Activated T-helper 17 cell treated with anti-CD3 and anti-CD28 coated beads, Interleukin-2, amount 50 U/mL, for 72 hours (primary cell): ENCODE measurements at places on chromosomes 2 and 18. TPM values are rescaled to one million over a fixed set of nuclear protein-coding genes. Genes with fewer than 3 reads are reported as not detected.

Gene GCG
- not detected for total RNA-seq

Gene SULT1C4
- not detected for total RNA-seq

DNA sequence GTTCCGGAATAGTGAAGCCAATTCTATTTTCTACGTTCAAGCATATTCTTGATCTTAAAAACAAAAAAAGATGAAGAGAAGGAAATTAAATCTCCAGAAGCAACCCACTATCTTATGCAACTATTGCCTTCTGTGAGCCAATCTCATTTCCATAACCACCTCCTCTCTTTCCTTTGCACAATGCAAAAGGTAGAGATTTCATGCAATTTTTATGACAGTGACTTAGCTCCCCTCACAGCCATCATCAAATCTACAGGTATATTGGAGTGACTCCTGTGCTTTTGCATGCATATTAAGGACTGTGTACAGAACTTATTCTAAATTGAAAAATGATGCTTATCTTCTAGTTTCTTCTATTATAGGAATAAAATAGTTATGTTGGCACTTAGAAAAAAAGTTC is 191.8 kb downstream of the DCC start:
- no peaks in the 10 kb centered on the region for H3K4me1 ChIP-seq
- H3K36me3 ChIP-seq, result no peaks in the 10 kb centered on the region
- ATAC-seq, result no peak
- H3K27me3 ChIP-seq, result no peaks in the 10 kb centered on the region
- H3K4me3 ChIP-seq, result no peak overlapping the region

DNA sequence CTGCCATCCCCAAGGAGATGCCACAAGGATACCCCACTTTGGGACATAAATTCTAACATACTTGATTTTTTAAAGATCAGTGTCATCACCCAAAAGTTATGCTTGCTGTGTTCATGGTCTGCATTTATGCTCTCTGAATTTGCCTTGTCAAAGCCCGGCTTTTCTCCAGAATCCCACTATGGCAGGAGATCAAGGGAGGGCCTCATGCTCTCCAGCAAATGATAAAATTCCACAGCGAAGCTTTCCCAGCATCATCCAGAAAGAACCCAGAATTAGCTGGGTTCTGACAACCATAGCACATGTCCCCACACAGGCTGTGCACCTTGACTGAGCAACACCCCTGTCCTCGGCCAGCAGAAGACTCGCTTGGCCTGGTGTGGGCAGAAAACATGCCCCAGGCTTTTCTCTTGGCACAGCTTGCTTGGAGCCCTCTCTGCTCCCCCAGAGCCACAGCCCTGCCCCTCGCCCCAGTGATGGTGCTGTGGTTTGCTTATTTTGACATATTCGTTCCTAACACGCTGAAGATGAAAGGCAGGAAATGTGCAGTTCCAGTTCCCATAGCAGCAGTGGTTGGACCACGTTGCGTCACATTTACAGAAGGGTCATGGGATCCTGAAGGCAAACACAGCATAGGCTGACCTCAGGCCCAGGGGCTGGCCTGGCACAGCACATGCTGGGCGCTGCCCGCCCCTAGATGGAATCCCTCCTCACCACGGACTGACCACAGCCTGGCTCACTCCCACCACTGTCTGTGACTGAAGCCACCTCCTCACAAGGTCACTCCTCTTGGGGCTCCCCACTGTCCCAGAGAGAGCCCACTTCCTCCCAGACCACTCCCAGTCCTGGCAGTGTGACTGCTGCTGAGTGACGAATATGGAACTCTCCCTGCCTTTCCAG is 14.1 kb upstream of the CHRNA1 start:
- ATAC-seq, result peak; percentile 96
- H3K36me3 ChIP-seq, result no peaks in the 10 kb centered on the region
- H3K4me1 ChIP-seq, result peaks cover 28% of the 10 kb centered on the region
- H3K4me3 ChIP-seq, result peak overlapping the region; percentile 66

DNA sequence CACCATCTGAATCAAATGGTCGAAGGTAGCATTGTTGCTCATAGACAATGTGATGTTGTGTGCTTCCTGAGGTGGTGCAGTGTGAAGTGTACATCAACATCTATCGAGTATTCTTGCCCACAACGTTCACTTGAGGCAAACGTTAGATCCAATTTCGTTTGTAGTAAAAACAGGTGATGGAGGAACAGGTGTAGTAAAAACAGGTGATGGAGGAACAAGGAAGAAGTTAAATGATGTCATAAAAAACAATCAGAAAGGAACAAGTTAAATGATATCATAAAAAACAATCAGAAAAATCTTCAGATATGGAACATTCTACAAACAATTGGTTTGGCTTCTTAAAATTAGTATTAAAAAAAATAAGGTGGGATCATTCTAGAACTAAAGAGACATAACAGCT is 11.3 kb downstream of the WDR7 start:
- no peaks in the 10 kb centered on the region for H3K27me3 ChIP-seq
- no peak overlapping the region for H3K27ac ChIP-seq
- peaks cover 4% of the 10 kb centered on the region for H3K36me3 ChIP-seq
- no peak for ATAC-seq

DNA sequence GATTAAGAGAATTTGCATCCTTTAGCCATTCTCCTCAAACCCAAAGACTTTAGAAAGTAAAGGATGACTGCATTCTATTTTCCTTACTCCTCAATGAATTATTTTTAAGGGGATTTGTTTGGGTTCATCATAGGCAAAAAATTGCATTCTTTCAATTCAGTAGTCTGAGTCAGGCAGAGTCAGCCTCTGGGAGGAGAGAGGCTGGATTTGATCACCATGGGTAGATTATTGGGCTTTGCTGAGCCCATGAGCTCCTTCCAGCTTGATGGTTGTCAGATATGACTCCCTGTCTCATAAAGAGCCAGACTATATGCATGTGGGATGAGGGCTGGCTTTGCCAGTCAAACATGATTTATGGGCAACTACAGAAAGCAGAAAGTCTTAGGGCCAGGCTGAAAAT is 101.2 kb downstream of the KCNS3 start:
- no peak for ATAC-seq
- no peak overlapping the region for H3K4me3 ChIP-seq
- no peak overlapping the region for H3K27ac ChIP-seq
- no peaks in the 10 kb centered on the region for H3K4me1 ChIP-seq
- no peaks in the 10 kb centered on the region for H3K36me3 ChIP-seq

DNA sequence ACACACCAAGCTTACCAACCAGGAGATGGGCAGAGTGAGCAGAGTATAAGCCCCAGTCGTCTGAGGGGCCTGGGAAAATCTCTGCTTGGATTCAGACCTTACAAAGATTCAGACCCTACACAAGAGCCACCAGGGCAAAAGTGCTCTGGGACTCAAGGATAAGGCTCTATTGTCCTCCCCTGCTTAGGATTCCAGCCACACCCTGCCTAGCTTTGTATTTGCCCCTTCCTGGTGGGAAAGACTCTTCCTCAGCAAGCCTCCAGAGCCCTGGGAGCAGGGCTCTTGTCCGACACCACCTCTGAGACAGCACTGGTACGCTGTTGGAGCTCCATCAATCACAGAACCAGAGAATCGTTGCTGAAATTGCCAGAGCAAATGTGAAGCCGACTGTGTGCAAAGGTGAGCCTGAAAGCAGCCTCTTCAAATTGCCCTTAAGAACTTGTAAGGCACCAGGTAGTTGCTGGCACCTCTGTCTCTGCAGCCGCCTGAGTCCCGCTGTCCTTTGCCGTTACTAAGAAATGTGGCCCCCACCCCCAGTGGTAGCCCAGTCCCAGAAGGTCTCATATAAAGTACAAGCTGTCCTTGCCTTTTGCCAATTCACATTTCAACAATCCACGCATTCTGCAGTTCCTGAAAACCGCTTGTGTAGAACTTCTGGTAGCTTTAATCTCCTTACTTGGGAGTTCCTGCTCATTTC is 148.7 kb downstream of the CTIF start:
- H3K4me1 ChIP-seq, result no peaks in the 10 kb centered on the region
- ATAC-seq, result no peak
- no peak overlapping the region for H3K27ac ChIP-seq
- H3K36me3 ChIP-seq, result no peaks in the 10 kb centered on the region
- no peak overlapping the region for H3K4me3 ChIP-seq

DNA sequence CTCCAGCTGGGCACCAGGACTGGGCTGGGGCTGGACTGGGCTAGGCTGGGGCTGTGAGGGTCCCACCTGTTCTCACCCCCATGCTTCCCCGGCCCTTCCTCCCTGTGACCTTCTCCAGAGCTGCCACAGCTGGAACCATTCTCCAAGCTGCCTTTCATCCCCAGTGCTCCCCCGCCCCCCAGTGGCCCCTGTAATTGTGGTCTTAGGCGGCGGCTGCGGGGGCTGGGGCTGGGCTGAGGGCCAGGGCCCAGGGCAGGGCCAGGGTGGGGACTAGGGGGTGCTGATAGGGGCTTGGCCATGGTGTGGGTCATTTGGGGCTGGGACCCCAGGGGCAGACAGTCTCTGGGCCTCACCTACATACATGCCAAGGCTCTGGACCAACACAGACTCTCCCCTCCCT is 2.8 kb upstream of the WNT10A start:
- peaks cover 15% of the 10 kb centered on the region for H3K27me3 ChIP-seq
- H3K4me3 ChIP-seq, result no peak overlapping the region

DNA sequence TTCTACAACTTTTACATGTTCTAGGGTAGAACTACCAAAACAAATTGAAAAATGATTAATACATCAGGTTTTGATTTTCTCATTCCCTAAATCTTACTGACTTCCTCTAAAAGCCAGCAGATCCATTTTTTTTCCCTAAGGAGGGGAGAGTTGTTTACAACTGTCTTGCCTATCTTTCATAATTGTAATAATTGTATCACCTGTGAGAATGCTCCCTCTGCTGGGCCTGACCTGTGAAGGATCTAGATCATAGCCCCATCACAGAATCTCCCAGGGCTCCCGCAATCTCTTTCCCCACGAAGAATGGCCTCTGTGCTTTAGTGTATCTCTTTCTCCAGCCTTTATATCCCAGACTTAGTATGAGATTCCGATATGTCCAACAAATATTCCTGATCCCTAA is 9.1 kb downstream of the LOXL3 start:
- ATAC-seq, result no peak
- H3K27me3 ChIP-seq, result peaks cover 32% of the 10 kb centered on the region
- peaks cover 4% of the 10 kb centered on the region for H3K4me1 ChIP-seq
- no peaks in the 10 kb centered on the region for H3K36me3 ChIP-seq

DNA sequence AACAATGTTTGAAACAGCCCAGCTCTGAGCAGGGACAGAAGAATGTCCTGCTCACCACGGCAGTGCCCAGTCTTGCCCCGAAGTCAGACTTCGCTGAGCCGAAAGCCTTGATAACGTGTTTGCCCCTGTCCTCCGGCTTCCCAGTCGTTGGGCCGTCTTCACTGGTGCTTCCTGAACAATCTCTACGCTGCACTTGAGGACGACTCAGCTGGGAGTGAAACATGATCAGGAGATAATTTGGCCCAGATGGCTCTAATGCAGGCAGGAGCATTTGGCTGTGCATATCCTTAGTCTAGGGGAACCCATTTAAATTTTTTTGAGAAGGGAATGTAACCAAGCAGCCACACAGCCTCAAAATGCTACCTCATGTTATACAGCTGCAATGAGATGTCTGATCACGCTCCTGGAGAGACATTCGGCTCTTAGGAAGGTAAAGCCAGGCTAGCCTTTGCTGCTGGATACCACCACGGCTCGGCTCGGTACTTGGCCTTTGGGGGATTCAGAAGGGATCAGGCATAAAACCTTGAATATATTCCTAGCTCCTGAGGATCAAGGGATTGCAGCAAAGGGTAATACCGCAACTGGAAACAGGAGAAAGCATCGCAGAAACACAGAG is 43.6 kb downstream of the FECH start:
- H3K36me3 ChIP-seq, result no peaks in the 10 kb centered on the region
- H3K27me3 ChIP-seq, result no peaks in the 10 kb centered on the region
- no peak for ATAC-seq
- no peak overlapping the region for H3K27ac ChIP-seq
- H3K4me3 ChIP-seq, result no peak overlapping the region

DNA sequence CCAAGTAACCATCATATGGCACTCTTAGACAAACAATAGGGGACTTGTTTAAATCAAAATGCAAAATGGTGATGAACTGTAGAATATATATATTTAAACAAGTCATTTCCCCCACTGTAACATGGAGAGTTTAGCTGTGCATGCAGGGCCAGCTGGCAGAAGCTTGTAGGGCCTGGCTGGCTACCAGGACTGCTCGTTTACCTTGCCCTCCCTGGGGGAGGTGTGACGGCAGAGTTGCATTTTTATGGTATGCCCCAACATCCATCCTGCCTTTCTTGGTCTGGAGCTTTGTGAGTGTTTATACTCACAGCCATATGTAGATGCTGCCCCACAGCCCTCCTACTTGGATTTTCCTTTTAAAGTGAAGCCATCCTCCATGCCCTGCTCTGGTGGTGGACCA is 101.7 kb upstream of the ZFP36L2 start:
- H3K4me1 ChIP-seq, result no peaks in the 10 kb centered on the region
- no peak overlapping the region for H3K27ac ChIP-seq
- no peak overlapping the region for H3K4me3 ChIP-seq
- no peaks in the 10 kb centered on the region for H3K27me3 ChIP-seq
- peaks cover 21% of the 10 kb centered on the region for H3K36me3 ChIP-seq
- ATAC-seq, result no peak

GRCh38 chr2:165804719-165805118 is 10.7 kb upstream of the GALNT3 start:
- H3K4me1 ChIP-seq, result no peaks in the 10 kb centered on the region
- no peak overlapping the region for H3K4me3 ChIP-seq
- no peak for ATAC-seq
- peaks cover 7% of the 10 kb centered on the region for H3K27me3 ChIP-seq

- no peak overlapping the region for H3K27ac ChIP-seq
- H3K4me3 ChIP-seq, result no peak overlapping the region
- no peak for ATAC-seq
- H3K27me3 ChIP-seq, result peaks cover 26% of the 10 kb centered on the region
These were observed 149.9 kb upstream of the RAB6C start for GRCh38 chr2:129829588-129829987.

DNA sequence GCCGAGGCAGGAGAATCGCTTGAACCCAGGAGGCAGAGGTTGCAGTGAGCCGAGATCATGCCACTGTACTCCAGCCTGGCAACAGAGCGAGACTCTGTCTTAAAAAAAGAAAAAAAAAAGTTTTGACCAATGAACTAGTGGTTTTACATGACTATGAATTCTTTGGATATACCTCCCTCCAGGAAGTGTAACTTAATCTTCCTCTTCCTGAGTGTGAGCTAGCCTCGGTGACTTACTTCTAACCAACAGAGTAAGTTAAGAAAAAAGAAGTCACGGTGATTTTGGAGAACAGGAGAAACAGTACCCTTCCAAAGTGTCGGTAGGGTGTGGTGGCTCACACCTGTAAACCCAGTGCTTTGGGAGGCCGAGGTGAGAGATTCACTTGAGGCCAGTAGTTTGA is 7.1 kb downstream of the TIA1 start:
- peaks cover 17% of the 10 kb centered on the region for H3K4me1 ChIP-seq
- H3K4me3 ChIP-seq, result no peak overlapping the region
- peaks cover 69% of the 10 kb centered on the region for H3K36me3 ChIP-seq

- peaks cover 31% of the 10 kb centered on the region for H3K36me3 ChIP-seq
- no peaks in the 10 kb centered on the region for H3K27me3 ChIP-seq
- no peak for ATAC-seq
- H3K27ac ChIP-seq, result no peak overlapping the region
These were observed 7.9 kb upstream of the RBFA start for GRCh38 chr18:80026363-80026762.

GRCh38 chr2:122203523-122203922 is 448.1 kb downstream of the TSN start:
- no peak overlapping the region for H3K27ac ChIP-seq
- H3K4me3 ChIP-seq, result no peak overlapping the region
- no peak for ATAC-seq
- H3K4me1 ChIP-seq, result no peaks in the 10 kb centered on the region

GRCh38 chr18:31042406-31043181 is at the start of gene DSC3:
Gene DSC3, minus strand, starts transcription at chr18:31042742. Its CDS starts 82 bp downstream, at chr18:31042660.
- peaks cover 19% of the 10 kb centered on the region for H3K27me3 ChIP-seq
- H3K36me3 ChIP-seq, result no peaks in the 10 kb centered on the region
- no peaks in the 10 kb centered on the region for H3K4me1 ChIP-seq
- no peak within 1 kb of the TSS for H3K27ac ChIP-seq
